Smooth muscle cell of the umbilical artery (primary cell): ENCODE measurements at places on chromosomes 3 and 15. TPM values are rescaled to one million over a fixed set of nuclear protein-coding genes. Genes with fewer than 3 reads are reported as not detected.

The CRTAP gene
- total RNA-seq = 236 and 284 TPM in 2 replicates

The C3orf22 gene
- total RNA-seq = not detected in 2 replicates

The BNC1 gene
- total RNA-seq = 15.4 and 23.3 TPM in 2 replicates

The SLC38A3 gene
- total RNA-seq = not detected in 2 replicates

The CPA3 gene
- not detected in 2 replicates for total RNA-seq

The CISH gene
- total RNA-seq = 0.30 and 0.51 TPM in 2 replicates

The AQP9 gene
- not detected in 2 replicates for total RNA-seq

The ERICH6 gene
- total RNA-seq = not detected in 2 replicates

The ZBBX gene
- total RNA-seq = under 0.01 and 0.32 TPM in 2 replicates

The GOLGA6A gene
- not detected in 2 replicates for total RNA-seq

The DZIP1L gene
- 25.2 and 31.9 TPM in 2 replicates for total RNA-seq
